Activated T-helper 2 cell treated with anti-CD3 and anti-CD28 coated beads, Interferon-gamma antibody, Interleukin-2, Interleukin-4, amounts not matched to agents 10 μg/mL and 5 μg/mL and 100 μg/mL, durations not matched to agents 14 hours and 24 hours and 36 hours (primary cell): ENCODE measurements at places on chromosomes 16 and 17. TPM values are rescaled to one million over a fixed set of nuclear protein-coding genes. Genes with fewer than 3 reads are reported as not detected.

GRCh38 chr16:61858988-61859387, 177.2 kb downstream of the CDH8 start:
- H3K4me3 ChIP-seq = no peak overlapping the region
- no peak overlapping the region for H3K27ac ChIP-seq
- no peak for DNase-seq
- H3K27me3 ChIP-seq = no peaks in the 10 kb centered on the region
- H3K36me3 ChIP-seq = no peaks in the 10 kb centered on the region

The SLC52A1 gene
- total RNA-seq = 0.14 TPM in 2 replicates

The HBA2 gene
- 0.32 TPM in 1 of 2 replicates, not detected in the other for total RNA-seq

DNA sequence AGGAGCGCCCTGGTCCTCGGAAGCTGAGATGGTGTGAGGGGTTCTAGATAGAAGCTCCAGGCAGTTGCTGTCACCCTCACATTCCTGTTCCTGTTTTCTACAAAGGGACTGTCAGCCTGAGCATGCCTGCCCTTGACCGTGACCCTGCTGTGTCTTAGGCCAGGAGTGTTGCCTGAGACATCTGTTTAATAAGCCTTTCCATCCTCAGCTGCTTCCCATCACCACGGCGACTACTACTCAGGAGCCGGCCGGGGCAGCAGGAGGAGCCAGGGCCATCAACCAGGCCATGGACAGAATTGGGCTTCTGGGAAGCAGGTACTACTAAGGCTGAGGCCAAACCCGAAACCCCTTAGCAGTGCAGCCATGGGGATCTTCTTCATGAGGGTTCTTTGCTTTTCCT, 151.4 kb downstream of the KATNIP start:
- H3K4me1 ChIP-seq = no peaks in the 10 kb centered on the region
- no peaks in the 10 kb centered on the region for H3K27me3 ChIP-seq
- no peak for DNase-seq
- no peak overlapping the region for H3K4me3 ChIP-seq
- no peak overlapping the region for H3K27ac ChIP-seq

GRCh38 chr17:27603880-27604794, 26.9 kb upstream of the LGALS9 start:
- peaks cover 48% of the 10 kb centered on the region for H3K36me3 ChIP-seq
- DNase-seq = no peak
- H3K27ac ChIP-seq = no peak overlapping the region
- H3K27me3 ChIP-seq = no peaks in the 10 kb centered on the region
- H3K4me1 ChIP-seq = peaks cover 19% of the 10 kb centered on the region

DNA sequence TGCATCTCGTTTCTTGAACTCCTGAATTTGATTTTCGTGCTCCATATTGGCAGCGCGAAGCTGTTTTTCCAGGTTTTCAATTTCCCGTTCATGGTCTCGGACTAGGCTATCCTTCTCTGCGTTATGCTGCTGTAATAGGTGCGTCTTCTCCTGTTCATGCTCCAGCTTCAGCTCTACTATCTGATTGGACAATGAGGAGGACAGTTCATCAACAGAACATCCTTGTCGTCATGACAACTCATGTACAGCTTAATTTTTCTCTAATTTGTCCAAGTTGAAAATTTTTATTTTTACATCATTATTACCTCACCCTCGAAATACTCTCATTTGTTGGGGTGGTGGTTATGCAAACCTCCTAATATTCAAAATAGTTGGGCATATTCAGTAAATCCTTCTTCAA, 289.8 kb downstream of the CEP112 start:
- no peaks in the 10 kb centered on the region for H3K4me1 ChIP-seq
- no peak overlapping the region for H3K27ac ChIP-seq
- H3K27me3 ChIP-seq = no peaks in the 10 kb centered on the region

DNA sequence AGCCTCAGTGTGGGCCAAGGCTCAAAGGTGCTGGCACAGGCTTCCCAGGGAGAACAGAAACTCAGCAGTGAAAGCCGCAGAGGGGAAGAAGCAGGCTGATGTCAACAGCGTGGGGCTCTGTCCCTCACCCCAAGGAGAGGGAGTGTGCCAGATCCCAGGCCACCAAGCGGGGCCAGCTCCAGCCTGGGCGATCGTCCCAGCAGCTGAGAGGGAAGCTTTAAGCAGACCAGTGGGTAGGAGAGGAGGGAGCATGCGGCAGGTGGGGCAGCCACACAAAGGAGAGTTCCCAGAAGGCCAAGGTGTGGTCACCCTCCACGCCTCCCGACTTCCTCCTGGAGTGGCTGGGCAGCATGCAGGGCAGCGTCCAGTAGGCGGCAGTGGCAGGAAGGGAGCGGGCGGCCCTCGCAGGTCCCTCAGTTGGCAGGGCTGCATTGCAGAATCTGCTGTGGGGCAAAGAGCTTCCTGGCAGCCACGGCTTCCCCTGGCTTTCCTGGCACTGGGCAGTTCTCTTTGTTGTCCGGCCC, 6.0 kb downstream of the SYNGR2 start:
- no peak for DNase-seq
- peaks cover 31% of the 10 kb centered on the region for H3K4me1 ChIP-seq
- H3K27ac ChIP-seq = no peak overlapping the region
- H3K27me3 ChIP-seq = no peaks in the 10 kb centered on the region
- H3K36me3 ChIP-seq = peaks cover 46% of the 10 kb centered on the region
- no peak overlapping the region for H3K4me3 ChIP-seq

DNA sequence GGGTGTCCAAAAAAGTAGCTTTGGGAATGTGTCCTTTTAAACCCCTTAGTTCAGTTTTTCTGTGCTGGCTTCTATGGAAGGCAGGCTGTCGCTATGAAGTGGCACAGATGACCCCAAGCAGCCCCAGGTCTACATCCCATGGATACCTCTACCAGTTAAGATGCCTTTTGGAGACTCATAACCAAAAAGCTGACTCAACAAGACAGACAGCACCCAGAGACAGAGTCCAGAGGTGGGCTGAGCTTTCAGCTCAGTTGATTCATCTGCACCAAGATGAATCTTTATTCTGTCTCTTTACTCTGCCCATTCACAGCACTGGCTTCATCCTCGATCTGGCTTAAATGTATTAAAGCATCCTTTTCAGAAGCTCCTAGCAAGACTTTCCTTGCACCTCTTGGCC, 29.8 kb upstream of the RBBP6 start:
- no peak for DNase-seq
- H3K27ac ChIP-seq = no peak overlapping the region
- no peaks in the 10 kb centered on the region for H3K36me3 ChIP-seq
- H3K4me3 ChIP-seq = no peak overlapping the region
- peaks cover 7% of the 10 kb centered on the region for H3K27me3 ChIP-seq

The TMEM92 gene
- 1.5 and 1.6 TPM in 2 replicates for total RNA-seq

- H3K4me3 ChIP-seq = no peak overlapping the region
- H3K27ac ChIP-seq = no peak overlapping the region
- H3K27me3 ChIP-seq = peaks cover 44% of the 10 kb centered on the region
- DNase-seq = no peak
- H3K36me3 ChIP-seq = no peaks in the 10 kb centered on the region
- H3K4me1 ChIP-seq = peaks cover 2% of the 10 kb centered on the region
These were observed 94.8 kb upstream of the CBX4 start for GRCh38 chr17:79933863-79934652.

DNA sequence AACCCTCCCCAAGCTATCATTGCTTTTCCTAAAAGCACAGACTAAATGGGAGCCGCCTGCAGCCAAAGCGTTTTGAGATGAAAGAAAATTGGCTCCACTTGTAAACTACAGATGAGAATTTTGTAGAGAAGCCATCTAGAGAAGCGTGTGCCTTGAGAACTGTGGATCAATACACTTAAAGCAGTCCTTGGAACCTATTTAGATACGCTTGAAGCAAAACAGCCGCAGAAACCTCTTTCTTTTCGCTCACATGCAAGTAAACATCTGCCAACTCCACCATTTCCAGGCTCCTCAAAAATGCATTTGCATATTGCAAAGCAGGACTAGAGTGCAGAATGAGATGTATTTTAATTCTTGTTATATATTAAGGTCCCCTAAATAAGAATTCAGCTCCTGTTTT, 13.1 kb downstream of the KIAA0513 start:
- peaks cover 10% of the 10 kb centered on the region for H3K4me1 ChIP-seq
- H3K27me3 ChIP-seq = no peaks in the 10 kb centered on the region

- no peaks in the 10 kb centered on the region for H3K27me3 ChIP-seq
- peak overlapping the region; percentile 61 for H3K4me3 ChIP-seq
- no peak for DNase-seq
These were observed 66.2 kb downstream of the CENPV start for GRCh38 chr17:16286947-16287562.

DNA sequence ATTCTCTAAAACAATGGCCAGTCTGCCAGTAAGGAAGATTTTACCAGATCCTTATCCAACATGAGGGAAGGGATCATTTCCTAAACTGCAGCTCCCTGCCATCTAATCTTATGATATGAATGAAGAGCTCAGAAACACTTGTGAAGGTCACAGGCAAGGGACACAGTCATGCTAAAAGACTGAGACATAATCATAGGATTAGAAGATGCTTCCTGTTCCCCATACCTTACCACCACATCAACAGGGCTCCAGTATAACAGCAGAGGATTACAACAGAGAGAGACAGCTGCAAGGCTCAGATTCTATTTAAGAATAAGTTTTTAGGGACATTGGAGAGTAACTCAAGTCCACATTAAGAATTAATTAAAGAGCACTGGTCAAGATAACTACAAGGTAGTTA, 93.3 kb downstream of the BRIP1 start:
- peaks cover 70% of the 10 kb centered on the region for H3K36me3 ChIP-seq
- no peak overlapping the region for H3K27ac ChIP-seq

DNA sequence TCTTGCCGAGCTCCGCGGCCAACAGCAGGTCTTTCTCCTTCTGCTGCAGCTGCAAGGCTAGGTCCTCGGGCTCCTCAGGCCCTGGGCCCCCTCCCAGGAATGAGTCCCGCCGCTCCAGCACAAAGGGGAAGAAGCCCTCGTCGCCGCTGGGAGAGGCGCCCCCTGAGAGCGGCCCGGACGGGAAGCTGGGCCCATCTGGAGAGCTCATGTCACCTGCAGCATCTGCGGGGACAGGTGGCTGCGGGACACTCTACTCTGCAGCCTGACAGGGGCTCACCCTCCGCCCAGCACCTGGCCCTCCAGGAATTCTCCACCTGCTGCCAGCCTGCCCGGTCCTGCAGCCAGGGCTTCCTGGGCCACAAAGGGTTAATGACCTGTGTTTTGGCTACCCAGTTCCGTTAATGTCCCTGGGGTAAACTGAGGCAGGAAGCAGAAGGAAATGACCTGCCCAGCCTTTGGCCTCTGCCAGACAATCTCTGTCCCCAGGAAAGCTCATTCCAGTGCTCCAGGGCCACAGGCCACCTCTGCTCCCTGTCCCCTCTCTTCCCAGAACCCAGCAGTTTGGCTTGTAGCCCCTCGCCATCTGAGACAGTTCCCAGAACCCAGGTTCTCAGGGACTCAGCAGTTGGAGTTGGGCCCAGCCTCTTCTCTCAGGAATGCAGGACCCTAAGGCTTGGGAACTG, 1.3 kb downstream of the BICDL2 start:
- peaks cover 65% of the 10 kb centered on the region for H3K27me3 ChIP-seq
- H3K27ac ChIP-seq = no peak overlapping the region
- no peak for DNase-seq
- no peaks in the 10 kb centered on the region for H3K36me3 ChIP-seq
- no peak overlapping the region for H3K4me3 ChIP-seq

GRCh38 chr16:13245713-13246377, 344.4 kb downstream of the SHISA9 start:
- no peak for DNase-seq
- no peak overlapping the region for H3K4me3 ChIP-seq
- H3K36me3 ChIP-seq = no peaks in the 10 kb centered on the region
- no peak overlapping the region for H3K27ac ChIP-seq

DNA sequence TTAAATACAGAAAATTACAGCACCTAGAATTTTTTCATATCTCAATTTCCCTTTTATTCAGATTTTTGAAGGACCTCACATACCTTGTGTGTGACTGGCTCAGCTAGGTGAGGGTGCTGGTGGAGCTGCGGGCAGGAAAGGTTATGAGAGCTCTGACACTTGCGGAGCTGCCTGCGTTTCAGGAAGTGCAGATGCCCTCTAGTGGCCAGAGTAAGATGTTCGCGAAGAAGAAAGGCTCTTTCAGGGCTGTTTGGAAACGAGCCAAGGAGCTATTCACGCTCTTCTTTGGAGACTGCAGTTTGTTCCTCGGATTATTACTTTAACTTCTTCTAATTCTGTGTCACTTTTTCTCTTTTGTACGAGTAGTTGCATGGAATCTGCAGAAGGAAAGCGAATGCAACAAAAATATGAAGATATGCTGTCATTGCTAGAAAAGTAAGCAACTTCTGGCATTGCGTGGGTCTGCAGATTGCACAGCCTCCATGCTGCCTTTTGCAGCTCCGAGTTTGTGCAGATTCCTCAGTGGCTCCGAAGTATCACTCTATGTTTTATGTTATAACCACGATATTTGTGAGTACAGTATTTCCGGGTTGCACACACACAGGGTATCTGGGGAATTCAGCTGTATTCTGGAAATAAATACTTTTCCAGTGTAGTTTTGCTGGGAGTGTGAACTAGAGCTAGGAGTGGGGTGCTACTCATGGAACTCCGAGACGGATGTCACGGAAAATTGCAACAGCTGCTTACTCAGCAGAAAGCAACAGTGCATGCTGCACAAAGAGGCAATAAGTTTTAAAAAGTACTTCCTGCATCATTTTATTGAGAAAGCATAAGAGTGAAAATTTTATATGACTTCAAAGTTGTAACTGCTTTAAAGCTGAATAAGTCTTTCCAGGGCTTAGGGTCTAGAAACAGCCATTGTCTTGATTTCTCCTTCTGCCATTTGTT, 46.3 kb downstream of the DNAH9 start:
- H3K4me3 ChIP-seq = no peak overlapping the region
- no peak for DNase-seq
- no peaks in the 10 kb centered on the region for H3K27me3 ChIP-seq
- no peaks in the 10 kb centered on the region for H3K4me1 ChIP-seq

DNA sequence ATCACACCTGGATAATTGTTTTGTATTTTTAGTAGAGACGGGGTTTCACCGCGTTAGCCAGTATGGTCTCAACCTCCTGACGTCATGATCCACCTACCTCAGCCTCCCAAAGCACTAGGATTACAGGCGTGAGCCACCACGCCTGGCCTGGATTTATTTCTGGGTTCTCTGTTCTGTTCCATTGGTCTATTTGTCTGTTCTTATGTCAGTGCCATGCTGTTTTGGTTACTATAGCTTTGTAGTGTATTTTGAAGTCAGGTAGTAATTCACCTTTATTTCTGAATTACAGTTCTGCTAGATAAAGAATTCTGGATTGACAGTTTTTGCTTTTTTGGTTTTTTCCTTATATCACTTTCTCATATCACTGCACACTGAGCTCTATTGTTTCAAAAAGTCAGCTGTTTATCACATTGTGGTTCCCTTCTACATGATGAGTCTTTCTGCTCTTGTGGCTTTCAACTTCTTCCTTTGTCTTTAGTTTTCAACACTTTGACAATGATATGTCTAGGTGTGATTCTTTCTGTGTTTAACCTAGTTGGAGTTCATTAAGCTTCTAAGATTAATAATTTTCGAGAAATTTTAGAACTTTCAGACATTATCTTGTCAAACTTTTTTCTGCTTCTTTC, 98.2 kb downstream of the CA4 start:
- H3K27me3 ChIP-seq = no peaks in the 10 kb centered on the region
- H3K4me3 ChIP-seq = no peak overlapping the region
- DNase-seq = no peak
- H3K27ac ChIP-seq = no peak overlapping the region

- H3K27me3 ChIP-seq = no peaks in the 10 kb centered on the region
- H3K4me3 ChIP-seq = no peak overlapping the region
- H3K36me3 ChIP-seq = no peaks in the 10 kb centered on the region
- DNase-seq = no peak
These were observed 476.4 kb downstream of the HS3ST3B1 start for GRCh38 chr17:14777291-14777690.

The TBC1D3G gene
- not detected in 2 replicates for total RNA-seq

The KRT31 gene
- not detected in 2 replicates for total RNA-seq

The OSGIN1 gene
- total RNA-seq = 1.4 and 2.1 TPM in 2 replicates
